ENCODE measurements at places on chromosomes 5 and 9.
A peak's percentile ranks its signal among the peaks of the same experiment; 100 is the strongest.

- peaks cover 13% of the 10 kb centered on the region for H3K4me1 ChIP-seq
- H3K4me3 ChIP-seq, result no peak overlapping the region
- no peaks in the 10 kb centered on the region for H3K27me3 ChIP-seq
- no peaks in the 10 kb centered on the region for H3K36me3 ChIP-seq
Measured at GRCh38 chr9:110115341-110115820, 92.6 kb downstream of the C9orf152 start.

DNA sequence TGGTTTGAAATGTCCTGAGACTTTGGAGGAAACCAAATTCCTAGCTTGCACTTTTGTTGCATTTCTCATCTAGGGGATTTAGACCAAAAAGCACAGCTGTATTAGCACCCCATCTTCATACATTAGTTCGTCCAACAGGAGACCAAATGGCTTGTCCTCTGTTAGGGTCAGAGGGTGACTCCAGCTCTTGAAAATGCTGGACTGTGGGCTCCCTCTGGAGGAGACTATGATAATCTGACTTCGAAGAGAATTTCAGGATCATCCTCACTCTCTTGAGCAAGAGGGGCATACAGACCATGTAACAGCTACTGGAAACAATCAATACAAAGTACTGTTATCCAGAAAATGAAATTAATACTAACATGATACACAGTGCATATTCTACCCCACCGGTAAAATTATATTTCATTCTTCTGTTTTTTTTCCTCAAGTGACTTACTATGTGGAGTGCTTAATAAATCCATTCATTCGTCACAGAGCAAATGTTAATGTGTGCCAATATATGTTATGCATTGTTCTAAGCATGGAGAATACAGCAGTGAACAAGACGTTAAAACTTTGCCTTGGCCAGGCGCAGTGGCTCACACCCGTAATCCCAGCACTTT is 63.7 kb upstream of the PPP2CA start:
- H3K36me3 ChIP-seq, result no peaks in the 10 kb centered on the region
- H3K27ac ChIP-seq, result no peak overlapping the region
- no peaks in the 10 kb centered on the region for H3K4me1 ChIP-seq
- H3K4me3 ChIP-seq, result no peak overlapping the region
- peak; percentile 66 for DNase-seq

GRCh38 chr9:38084556-38084880 is 15.5 kb upstream of the SHB start:
- DNase-seq, result peak; percentile 69
- H3K4me1 ChIP-seq, result peaks cover 4% of the 10 kb centered on the region
- H3K36me3 ChIP-seq, result no peaks in the 10 kb centered on the region
- no peak overlapping the region for H3K27ac ChIP-seq

GRCh38 chr5:133382661-133383579 is 229.4 kb downstream of the FSTL4 start:
- no peaks in the 10 kb centered on the region for H3K36me3 ChIP-seq
- H3K27me3 ChIP-seq, result no peaks in the 10 kb centered on the region
- no peak overlapping the region for H3K27ac ChIP-seq
- no peaks in the 10 kb centered on the region for H3K4me1 ChIP-seq
- peak; percentile 13 for DNase-seq
- no peak overlapping the region for H3K4me3 ChIP-seq

DNA sequence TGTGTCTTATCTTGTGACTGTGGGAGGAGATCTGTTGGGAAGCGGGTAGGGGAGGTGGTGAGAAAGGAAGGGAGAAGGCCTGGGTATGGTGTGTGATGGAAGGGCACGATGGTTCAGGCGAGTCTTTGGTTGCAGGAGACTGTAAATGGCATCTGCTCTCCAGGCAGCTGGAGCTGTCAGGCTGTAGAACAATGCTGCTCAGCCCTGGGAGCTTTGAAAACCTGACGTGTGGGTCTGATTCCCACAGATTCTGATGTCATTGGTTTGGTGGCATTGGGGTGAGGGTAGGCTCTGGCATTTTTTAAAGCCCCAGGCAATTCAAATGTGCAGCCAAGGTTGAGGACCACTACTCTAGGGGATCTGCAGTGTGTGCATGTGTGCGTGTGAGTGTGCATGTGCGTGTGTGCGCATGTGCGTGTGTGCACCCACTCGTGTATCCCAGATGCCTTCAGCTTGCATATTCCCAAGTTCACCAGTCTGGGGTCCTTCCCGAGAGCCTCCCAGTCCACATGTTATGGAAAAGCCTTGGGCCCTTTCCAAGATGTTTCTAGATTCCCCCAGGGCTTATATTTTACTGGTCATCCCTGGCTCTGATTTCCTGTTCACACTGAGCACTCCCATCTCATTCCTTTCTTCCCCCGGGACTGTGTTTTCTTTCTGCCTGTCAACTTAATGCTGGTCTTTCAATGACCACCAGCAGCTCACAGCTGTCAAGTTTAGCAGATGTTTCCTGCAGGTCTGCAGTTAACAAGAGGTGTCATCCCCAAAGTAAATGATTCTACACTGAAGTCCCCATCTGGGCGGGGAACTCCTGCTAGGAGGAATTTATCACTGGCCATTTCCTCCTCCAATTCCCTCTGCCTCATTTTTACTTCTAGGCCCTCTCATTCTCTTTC is 34.0 kb downstream of the BOD1 start:
- H3K4me1 ChIP-seq, result no peaks in the 10 kb centered on the region
- H3K4me3 ChIP-seq, result no peak overlapping the region
- no peaks in the 10 kb centered on the region for H3K36me3 ChIP-seq
- H3K27me3 ChIP-seq, result no peaks in the 10 kb centered on the region
- H3K27ac ChIP-seq, result no peak overlapping the region

DNA sequence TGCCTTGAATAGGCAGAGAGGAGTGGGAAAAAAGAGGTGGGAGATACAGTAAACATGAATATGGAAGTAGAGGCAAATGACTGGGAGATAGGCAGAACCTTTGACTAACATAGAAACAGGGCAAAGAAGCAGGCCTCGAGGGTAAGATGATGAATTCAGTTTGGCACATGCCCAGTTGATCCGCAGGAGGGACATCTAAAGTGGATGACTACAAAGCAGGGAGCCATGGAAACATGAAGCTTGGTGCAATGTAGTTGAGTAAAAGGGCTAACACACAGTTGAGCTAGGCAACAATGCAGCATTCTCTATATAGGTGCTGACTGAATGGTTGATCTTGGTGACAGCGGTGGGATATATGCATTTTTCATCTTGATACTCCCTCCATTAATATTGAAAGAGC is 253.8 kb downstream of the DMRT2 start:
- H3K36me3 ChIP-seq, result no peaks in the 10 kb centered on the region
- H3K27me3 ChIP-seq, result no peaks in the 10 kb centered on the region
- DNase-seq, result no peak
- H3K27ac ChIP-seq, result no peak overlapping the region
- no peaks in the 10 kb centered on the region for H3K4me1 ChIP-seq

DNA sequence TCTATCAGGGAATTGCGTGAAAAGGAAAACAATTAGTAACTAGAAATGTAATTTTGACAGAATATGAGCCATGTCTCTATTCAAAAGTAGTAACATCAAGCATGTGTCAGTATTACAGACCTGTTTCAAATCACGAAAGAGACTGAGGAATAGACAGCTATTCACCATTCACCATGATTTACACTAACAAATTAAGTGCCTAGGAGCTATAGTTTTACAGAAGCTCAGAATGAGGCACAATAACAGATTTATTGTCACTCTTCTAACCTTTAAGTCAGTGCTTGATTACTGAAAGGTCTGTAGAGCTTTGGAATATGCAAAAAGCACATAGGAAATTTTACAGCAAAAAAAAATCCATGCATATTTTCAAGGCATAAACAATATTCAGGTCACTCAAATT is 208.2 kb downstream of the SLCO4C1 start:
- H3K27ac ChIP-seq, result no peak overlapping the region
- DNase-seq, result no peak
- no peaks in the 10 kb centered on the region for H3K4me1 ChIP-seq
- H3K27me3 ChIP-seq, result no peaks in the 10 kb centered on the region

DNA sequence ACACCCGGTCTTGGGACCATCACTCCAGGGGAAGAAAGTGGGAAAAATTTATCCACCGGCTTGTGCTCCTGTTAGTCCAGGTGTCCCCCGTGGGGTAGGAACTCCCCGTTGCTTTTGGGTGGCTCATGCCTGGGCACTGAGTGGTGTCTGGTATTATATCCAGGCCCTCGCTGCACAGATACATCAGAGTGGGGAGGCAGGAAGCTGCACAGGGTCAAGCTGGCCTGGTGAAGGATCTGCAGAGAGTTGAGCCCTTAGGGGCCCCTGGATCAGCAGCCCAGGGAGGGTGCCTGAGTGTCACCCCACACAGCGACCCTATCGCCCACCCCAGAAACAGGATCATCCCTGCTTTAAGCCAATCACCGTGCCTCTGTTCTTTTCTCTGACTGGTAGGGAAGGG is 24.4 kb upstream of the COL5A1 start:
- no peaks in the 10 kb centered on the region for H3K27me3 ChIP-seq
- no peaks in the 10 kb centered on the region for H3K36me3 ChIP-seq
- H3K4me3 ChIP-seq, result no peak overlapping the region
- DNase-seq, result no peak
- H3K4me1 ChIP-seq, result peaks cover 8% of the 10 kb centered on the region

DNA sequence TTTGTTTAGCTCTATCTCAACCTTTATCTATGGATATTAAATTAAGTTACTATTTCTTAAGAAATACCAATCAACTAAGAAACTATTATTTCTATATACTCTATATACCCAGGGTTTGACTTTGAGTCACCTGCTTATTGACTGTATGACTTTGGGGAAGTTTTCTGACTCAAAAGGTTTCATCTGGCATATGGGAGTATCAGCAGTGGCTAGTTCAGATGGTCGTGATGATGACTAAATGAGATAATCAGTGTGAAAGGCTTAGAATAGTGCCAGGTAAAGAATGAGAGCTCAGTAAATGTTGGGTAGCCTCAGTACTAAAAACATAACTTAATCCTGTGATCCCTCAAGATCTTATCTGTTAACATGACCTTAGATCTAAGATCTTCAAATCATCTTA is 179.7 kb upstream of the ISL1 start:
- no peak for DNase-seq
- no peaks in the 10 kb centered on the region for H3K27me3 ChIP-seq

DNA sequence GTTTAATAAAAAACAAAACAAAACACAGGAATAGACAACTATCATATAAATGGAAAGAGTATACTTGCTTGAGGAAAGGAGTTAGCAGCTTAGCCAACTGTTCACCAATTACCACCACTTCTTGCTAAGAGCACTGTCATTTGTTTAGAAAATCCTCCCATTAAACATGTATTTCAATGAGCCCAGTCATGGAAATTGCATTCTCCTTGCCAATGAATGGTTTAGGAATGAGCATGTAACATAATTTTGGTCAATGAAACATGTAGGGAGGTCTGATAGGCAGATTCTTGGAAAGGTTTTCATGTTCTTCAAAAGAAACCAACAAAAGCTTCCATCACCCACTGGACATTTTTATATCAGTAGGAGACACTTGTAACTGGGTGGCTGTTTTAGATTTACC is 502.8 kb upstream of the PAPPA start:
- H3K4me3 ChIP-seq, result no peak overlapping the region
- H3K36me3 ChIP-seq, result no peaks in the 10 kb centered on the region
- no peaks in the 10 kb centered on the region for H3K27me3 ChIP-seq
- H3K4me1 ChIP-seq, result peaks cover 8% of the 10 kb centered on the region
- no peak for DNase-seq
- peak overlapping the region; percentile 61 for H3K27ac ChIP-seq

GRCh38 chr5:126044111-126044668 is 379.0 kb upstream of the GRAMD2B start:
- no peak overlapping the region for H3K4me3 ChIP-seq
- no peaks in the 10 kb centered on the region for H3K27me3 ChIP-seq
- H3K4me1 ChIP-seq, result no peaks in the 10 kb centered on the region

- DNase-seq, result no peak
- H3K4me1 ChIP-seq, result no peaks in the 10 kb centered on the region
- H3K27ac ChIP-seq, result no peak overlapping the region
- no peak overlapping the region for H3K4me3 ChIP-seq
- H3K27me3 ChIP-seq, result no peaks in the 10 kb centered on the region
Measured at GRCh38 chr5:74966141-74967026, 86.0 kb downstream of the GCNT4 start.

- DNase-seq, result no peak
- H3K4me3 ChIP-seq, result no peak overlapping the region
- H3K27me3 ChIP-seq, result no peaks in the 10 kb centered on the region
- peak overlapping the region; percentile 84 for H3K27ac ChIP-seq
- no peaks in the 10 kb centered on the region for H3K36me3 ChIP-seq
Measured at GRCh38 chr5:172445866-172446265, 8.5 kb downstream of the SH3PXD2B start.

GRCh38 chr5:6449465-6450158 is 953 bp downstream of the UBE2QL1 start:
- DNase-seq, result no peak
- peak overlapping the region; percentile 74 for H3K27ac ChIP-seq
- H3K4me3 ChIP-seq, result peak overlapping the region; percentile 47
- H3K36me3 ChIP-seq, result no peaks in the 10 kb centered on the region

DNA sequence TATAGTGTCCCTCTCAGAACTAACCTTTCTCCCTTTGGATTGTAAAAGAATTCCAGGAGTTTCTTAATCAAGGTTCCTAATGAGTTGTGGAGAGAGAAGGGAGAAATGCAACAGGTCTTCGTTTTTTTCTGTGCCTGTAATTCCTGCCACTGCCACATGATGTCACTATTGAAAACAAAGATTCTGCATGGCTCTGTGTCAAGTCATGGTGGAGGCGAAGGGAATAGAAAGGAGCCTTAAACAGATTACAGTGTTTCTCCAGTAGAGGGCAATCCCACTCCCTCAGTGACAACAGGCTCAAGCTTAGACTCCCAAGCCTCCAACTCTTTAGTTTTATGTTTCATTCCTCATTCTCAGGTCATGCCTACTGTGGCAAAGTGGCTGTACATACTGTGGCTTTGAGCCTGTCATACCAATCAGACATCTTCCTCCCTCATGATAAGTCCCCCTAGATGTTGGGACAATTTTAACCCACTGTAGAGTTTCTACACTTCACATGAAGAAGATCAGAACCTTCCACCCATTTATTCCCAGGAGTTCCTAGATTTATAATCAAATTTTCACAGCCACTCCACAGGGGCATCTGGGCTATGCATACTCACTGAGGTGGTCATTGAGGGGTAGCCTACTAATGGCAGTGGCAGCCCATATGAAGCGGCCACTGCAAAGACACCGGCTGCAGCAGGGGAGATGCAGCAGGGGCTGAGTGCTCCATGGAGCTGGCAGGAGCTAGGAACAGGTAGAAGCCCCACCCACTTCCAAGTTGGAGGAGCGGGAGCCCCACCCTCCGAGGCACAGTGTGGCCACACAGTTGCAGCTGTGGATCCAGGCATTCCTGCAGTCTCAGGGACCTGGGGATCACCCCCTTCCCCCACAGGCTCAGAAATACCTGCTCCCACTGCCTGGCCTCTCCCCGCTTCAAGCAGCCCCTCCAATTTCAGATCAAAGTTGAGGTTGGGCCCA is 97.4 kb upstream of the TRIM32 start:
- no peaks in the 10 kb centered on the region for H3K36me3 ChIP-seq
- H3K27me3 ChIP-seq, result no peaks in the 10 kb centered on the region
- DNase-seq, result no peak
- no peak overlapping the region for H3K27ac ChIP-seq
- no peaks in the 10 kb centered on the region for H3K4me1 ChIP-seq
- no peak overlapping the region for H3K4me3 ChIP-seq

GRCh38 chr5:98771382-98772109 is 1.9 kb upstream of the RGMB start:
- DNase-seq, result peak; percentile 80
- H3K36me3 ChIP-seq, result no peaks in the 10 kb centered on the region
- H3K27me3 ChIP-seq, result no peaks in the 10 kb centered on the region
- peaks cover 50% of the 10 kb centered on the region for H3K4me1 ChIP-seq
- H3K4me3 ChIP-seq, result peak overlapping the region; percentile 54
